ENCODE measurements at places on chromosomes 6 and 20. TPM values are rescaled to one million over a fixed set of nuclear protein-coding genes. Genes with fewer than 3 reads are reported as not detected.

DNA sequence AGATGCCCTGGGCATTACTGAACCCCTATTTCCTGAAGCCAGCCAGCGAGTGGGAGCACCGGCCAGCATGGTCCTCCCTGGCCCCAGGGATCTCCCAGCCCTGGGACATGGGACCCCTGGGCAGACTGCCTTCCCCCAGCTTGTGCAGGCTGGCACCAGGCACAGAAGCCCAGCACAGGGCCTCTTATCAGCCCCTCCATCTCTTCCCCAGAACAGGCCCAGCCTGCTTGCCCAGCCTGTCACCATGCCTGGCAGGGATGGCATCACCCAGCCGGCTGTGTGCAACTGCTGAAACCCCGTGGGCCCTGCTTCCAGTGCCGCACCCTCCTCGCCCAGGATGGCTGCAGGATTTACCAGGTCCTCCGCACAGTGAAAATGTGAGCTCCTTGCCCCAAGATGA, 6.1 kb upstream of the OSBPL2 start:
- no peak for DNase-seq

DNA sequence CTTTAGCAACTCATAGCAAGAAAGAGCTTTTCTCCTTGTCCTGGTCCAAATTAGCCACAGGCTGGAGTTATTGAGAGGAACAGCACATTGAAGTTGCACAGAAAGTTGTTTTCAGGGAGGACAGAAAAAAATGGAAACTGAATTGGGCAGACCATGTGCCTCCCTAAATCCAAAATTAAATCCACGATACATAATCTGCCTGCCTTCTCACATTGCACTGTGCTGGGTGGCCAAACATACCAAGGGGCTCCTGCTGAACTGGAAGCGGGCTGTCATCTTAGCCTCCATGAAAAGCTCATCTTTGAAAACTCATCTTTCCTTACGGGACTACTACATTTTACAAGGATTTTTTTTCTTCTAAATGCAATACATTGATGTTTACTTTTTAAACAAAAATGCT, 59.9 kb downstream of the TNFAIP3 start:
- no peak for DNase-seq

DNA sequence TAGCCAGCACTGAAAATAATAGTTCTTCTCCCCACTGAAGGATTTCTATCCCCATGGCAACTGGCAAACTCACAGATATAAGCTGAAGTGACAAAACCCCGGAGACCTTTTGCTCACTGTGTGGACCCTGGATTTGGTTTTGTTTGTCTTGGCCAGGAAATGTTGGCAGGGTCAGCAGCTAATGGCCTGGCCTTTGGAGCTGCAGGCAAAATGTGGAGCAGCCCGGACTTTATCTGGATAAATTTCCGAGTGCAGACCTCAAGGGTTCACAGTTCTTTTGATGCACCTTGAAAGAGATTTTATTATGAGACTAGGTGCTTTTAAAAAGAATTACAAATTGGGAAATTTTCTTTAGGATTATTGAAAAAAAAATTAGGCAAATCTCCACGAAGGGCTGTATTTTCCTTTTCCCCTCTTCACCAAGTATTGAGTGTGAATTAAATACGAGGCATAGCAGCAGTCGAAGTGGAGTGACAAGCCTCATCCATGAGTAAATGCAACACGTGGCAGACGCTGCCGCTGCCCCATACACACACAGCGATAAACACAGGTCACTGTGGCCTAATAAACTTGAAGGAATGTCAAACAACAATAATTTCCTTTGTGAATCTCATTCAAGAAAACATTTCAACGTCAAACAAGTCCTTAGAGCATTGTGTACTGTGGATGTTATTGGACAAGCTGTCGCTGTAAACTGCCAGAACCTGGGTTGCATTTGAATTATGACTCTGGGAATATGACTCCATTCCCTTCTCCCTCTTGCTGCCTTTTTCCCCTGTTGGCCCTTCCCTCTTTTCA, 35.1 kb upstream of the CCN6 start:
- no peak for DNase-seq

DNA sequence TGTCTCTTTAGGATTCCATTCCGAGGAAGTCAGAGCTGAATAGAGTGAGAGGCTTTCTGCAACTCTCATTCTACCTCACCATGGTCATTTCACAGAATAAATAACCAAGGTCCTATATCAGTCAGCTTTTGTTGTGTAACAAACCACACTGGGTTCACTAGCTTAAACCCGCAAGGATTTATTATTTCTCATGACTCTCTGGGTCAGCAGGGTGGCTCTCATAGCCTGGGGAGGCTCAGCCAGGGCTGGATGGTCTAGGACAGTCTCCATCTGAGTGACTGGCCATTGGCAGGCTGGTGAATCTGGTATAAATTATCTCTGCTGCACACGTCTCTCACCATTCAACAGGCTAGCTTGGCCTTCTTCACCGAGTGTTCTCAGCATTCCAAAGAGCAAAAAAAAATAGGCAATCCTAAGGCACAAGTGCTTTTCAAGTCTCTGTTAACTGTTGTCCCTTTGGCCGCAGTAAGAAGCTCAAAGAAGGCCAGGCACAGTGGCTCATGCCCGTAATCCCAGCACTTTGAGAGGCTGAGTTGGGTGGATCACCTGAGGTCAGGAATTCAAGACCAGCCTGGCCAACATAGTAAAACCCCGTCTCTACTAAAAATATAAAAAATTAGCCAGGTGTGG, 39.7 kb downstream of the ISM1 start:
- DNase-seq = no peak

DNA sequence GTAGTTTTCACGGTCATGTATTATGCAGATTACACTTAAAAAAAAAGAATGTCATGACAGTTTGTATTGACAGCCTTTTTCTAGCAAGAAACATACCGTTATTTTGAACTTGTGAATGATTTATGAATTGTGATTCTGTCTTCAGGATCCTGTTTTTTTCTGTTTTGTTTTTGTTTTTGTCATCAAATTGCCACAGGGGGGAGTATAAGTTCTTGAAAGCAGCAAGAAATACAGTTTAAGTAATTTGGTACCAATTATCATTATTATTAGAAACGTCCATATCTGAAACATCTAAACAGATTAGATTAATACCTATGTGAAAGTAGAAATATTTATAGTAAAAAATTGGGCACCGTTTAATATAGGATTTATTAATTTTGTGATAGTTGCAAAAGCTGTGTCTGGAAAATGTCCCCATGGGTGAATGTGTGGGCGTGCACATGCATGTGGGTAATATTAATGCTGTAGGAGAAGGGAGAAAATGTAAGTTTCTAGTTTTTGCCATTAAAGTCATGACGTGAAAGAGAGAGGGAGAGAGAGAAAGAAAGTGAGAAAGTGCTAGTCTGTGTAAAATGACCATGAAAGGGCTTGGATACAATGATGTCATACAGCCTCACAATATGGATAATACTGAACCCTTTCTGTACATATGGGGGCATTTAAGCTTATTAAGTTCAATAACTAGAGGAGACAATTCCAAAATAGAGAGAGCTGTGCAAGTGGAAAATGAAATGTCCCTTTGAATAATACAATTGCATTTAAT, 9.4 kb upstream of the CCN2 start:
- no peak for DNase-seq

GRCh38 chr20:58264271-58264670, 35.8 kb upstream of the ANKRD60 start:
- DNase-seq = no peak

- DNase-seq = peak; percentile 58
These were observed at the start of gene ARHGAP40 for GRCh38 chr20:38601216-38602184. Gene ARHGAP40, plus strand, starts transcription at chr20:38601809.

- DNase-seq = no peak
These were observed 281.5 kb downstream of the TSHZ2 start for GRCh38 chr20:53253668-53254067.

DNA sequence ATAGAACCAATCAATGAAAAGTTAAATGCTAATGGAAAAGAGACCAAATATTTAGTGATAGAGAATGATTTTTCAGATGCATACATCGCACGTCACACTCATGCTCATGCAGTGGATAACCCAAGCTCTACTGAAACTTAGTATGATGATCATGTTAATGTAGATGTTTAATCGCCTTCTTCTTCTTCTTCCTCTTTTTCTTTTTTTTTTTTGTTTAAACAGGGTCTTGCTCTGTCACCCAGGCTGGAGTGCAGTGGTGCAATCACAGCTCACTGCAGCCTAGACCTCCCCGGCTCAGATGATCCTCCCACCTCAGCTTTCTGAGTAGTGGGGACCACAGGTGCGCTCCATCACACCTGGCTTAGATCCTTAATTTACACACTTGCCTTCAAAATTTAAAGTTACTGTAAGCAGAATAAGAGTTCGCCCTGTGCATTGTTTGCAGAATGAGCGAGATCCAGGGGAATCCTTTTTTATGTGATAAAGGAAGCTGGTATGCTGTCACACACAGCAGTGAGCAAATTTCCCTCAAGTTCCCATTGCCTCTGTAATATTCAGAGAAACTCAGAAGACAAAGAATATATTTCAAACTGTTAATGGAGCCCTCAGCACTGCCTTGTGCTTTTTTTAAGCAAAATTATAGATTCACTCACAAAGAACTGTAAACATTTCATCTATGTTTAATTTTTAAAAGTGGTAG, 194.2 kb upstream of the SGK1 start:
- no peak for DNase-seq

- DNase-seq = no peak
These were observed 246.1 kb downstream of the LY86 start for GRCh38 chr6:6834356-6835222.

GRCh38 chr20:60540591-60540990, 582.4 kb downstream of the CDH26 start:
- no peak for DNase-seq

DNA sequence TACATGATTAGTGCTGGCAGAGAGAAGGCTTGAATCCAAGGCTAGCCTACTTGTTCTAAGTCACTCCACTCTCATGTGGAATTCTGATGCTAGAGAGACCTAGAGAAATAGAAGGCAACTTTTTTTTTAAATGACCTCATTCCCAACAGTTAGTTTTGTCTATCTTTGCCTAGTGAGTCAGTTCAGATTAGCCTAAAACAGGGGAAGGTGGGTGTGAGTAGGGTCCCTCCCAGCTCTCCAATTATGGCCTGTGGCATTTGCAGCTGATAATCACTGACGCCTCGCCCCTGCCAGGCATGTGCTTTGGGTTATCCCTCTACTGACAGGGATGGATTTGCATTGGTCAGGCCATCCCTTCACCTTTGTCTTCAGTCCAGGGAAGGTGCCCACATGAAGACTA, 13.6 kb downstream of the TXLNB start:
- no peak for DNase-seq

GRCh38 chr6:251920-252319, 40.4 kb upstream of the DUSP22 start:
- DNase-seq = no peak

DNA sequence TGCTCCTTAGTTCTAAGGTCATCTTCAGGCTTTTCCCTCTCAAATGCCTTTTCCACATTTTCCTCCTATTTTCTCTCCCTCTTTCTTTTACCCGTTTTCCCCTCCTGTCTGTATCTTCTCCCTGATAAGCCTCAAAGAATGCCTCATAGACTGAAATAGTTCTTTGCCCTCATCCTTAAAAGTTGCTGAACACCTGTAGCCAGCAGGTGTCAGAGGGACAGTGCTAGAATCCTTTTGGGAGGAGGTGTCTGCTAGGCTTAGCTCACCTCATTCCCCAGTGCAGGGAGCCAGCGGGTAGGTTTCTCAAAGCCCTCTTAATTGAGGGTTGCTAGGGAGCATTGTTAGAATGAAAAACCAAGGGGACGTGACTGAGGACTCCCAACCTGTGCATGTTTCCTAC, 204.0 kb downstream of the TSHZ2 start:
- DNase-seq = no peak

GRCh38 chr20:61328911-61329558, 77.0 kb downstream of the CDH4 start:
- no peak for DNase-seq

- DNase-seq = no peak
These were observed 28.8 kb upstream of the CFAP206 start for GRCh38 chr6:87378947-87379346.

GRCh38 chr6:127869183-127869582, 31.7 kb downstream of the THEMIS start:
- no peak for DNase-seq

DNA sequence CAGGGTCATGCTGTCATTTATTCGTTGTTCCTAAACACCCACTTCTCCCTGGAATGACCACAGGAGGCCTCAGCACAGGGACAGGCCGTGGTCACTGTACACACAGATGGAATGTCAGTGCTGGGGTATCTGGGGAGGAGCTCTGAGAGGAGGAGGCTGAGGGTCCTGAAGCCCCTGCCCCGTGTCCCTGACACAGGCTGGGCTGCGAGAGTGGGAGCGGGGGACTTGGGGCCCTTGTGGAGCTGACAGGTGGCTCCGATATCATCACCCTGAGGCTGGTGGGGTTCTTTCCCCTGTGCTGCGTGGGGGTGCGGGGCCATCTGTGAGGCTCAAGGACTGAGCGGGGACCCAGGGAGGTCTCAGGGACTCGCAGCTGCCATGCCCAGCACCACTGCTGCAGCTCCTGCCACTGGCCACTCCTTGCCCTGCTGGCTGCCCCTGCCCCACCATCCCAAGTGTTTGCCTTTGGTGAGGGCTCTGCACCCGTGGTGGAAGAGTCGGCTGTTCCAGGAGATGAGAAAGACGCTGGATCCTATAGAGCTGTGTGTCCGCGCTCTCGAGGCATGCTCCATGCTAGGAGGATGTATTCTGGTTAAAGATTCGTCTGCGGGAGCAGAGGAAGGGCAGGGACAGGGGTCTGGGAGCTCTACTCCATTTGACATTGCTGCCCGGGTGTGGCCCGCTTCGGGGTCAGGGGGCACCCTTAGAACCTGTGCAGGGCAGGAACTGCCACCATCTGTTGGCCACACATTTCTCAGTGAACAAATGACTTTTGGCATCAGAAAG, 18.9 kb downstream of the NPEPL1 start:
- DNase-seq = no peak

DNA sequence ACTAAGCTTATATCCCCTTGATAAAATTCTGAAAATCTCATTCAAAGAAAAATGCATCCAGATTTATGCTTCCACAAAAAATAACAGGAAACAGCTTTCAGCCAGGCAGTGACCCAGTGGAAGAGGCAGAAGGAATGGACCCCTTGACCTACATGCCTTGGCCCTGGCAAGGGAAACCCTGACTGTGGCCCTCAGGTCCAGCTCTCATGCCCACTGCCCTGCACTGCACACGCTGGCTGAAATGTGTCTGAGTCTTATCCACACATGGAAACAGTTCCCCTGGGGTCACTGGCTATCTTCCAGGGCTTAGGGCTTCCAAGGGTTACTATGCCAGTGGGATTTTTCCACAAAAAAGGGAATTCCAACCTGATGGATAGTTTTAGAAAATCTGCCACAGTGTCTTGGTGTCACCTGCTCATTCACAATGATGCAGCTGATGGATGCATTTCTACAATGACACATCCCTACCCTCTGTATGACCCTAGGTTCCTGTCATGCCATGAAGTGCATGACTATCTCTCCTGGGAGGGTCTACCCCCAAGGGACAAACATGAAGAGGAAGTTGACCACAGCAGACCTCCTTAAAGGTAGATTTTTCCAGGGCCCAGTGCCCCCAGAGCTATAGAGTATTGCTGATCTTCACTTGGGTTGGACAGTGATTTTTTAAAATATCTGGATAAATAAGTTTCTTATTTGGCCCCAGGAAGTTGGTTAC, 121.9 kb upstream of the CD93 start:
- DNase-seq = no peak

The SNPH gene
- 3.2 TPM for total RNA-seq

The SRC gene
- 1.9 TPM for total RNA-seq

The KCNS1 gene
- total RNA-seq = 0.56 TPM

The GJA1 gene
- total RNA-seq = 0.06 TPM

The SLC22A7 gene
- not detected for total RNA-seq

The HLA-DQA1 gene
- 5.3 TPM for total RNA-seq

The YTHDF1 gene
- total RNA-seq = 48.3 TPM

All from activated naive CD8-positive, alpha-beta T cell treated with anti-CD3 and anti-CD28 coated beads for 36 hours (primary cell).